ENCODE measurements at places on chromosomes 2 and 18.

DNA sequence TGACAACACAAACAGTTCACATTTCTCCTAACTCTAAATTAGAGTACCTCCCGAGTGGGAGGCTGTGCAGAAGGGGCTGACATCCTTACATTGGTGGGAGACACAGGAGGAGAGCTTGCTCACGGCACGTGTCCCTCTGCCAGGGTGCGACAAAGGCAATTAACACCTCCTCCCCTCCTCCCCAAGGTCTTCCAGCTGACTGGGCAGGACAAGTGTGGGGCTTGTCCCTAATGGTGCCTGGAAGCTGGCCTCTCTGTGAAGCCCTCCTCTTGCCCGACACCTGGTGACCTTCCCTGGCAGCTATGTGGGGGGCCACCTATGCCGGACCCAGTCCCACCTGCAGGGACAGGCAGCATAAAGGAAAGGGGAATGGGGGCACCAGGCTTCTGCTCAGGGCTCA lies 57.0 kb downstream of the FAM168B start:
- DNase-seq: no peak

GRCh38 chr2:182942756-182943155 lies 76.3 kb upstream of the FRZB start:
- DNase-seq: no peak

GRCh38 chr2:208798698-208799097 lies 392.1 kb downstream of the PTH2R start:
- DNase-seq: no peak

DNA sequence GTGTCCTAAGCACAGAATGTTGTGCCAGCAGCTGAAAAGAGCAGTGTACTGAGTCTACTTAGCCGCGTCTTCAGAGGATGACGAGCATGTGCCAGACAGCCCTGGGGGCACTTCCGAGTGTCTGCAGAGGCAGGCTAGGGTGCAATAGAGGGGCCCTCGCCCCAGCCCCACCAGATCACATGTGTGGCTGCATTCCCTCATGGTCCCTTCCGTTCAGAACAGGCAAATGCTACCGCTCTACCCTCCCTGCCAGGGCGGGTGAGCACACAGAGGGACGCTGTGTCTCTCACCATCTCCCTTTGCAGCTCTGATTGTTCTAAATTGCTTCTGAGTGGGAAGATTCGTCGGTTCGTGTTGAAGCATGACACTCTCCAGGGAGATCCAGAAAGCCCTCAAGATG lies 212.2 kb upstream of the RAB12 start:
- DNase-seq: no peak

- no peak for DNase-seq
Observed at GRCh38 chr2:126798276-126799140, 100.2 kb upstream of the TEX51 start.

DNA sequence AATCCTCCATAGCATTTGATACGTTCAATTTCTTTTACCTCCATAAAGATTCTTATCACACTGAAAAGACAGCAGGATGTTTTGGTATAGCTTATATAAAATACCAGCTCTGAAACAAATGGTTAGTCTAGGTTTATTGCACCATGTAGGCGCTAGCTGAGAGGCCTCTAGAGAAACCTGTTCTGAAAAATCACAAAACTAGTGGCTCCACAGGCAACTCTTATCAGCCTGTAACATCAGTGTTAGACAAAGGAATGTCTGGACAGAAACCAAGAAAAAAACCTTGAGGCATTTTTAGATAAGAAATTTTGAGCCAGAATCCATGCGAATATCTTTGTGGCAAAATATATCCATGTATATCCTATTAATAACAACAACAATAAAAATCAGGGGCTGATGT lies 440.4 kb upstream of the MAP2 start:
- no peak for DNase-seq

GRCh38 chr2:235711527-235711926 lies 217.7 kb downstream of the AGAP1 start:
- DNase-seq: no peak

- no peak for DNase-seq
Observed at GRCh38 chr2:209523867-209524266, 100.0 kb downstream of the MAP2 start.

DNA sequence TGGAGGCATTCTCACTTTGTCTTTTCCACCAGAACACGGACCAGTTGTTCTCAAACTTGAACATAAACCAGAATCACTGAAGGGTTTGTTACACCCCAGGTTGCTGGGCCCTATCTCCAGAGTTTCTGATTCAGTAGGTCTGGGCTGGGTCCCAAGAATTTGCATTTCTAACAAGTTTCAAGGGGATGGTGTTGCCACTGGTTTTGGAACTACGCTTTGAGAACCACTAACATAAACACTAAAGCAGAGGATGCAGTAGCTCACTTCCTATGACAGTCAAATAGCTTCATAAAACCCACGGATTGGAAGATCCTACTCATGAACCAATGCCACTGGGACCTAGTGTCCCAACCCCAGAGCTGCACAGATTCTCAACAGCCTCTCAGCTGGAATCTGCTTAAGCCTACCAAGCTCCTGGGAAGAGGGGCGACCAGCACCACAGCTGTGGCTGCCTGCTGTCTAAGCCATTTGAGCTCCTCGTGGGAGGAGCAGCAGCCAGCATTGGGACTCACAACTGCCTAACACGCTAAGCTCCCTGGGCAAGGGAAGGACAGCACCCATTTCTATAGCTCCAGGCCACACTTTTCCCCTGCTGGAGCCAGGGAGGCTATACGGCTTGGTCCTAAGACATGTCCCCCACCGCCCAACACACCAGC lies 62.5 kb downstream of the C1D start:
- DNase-seq: no peak

- DNase-seq: no peak
Observed at GRCh38 chr18:47260120-47260923, 8.9 kb upstream of the SKOR2 start.

DNA sequence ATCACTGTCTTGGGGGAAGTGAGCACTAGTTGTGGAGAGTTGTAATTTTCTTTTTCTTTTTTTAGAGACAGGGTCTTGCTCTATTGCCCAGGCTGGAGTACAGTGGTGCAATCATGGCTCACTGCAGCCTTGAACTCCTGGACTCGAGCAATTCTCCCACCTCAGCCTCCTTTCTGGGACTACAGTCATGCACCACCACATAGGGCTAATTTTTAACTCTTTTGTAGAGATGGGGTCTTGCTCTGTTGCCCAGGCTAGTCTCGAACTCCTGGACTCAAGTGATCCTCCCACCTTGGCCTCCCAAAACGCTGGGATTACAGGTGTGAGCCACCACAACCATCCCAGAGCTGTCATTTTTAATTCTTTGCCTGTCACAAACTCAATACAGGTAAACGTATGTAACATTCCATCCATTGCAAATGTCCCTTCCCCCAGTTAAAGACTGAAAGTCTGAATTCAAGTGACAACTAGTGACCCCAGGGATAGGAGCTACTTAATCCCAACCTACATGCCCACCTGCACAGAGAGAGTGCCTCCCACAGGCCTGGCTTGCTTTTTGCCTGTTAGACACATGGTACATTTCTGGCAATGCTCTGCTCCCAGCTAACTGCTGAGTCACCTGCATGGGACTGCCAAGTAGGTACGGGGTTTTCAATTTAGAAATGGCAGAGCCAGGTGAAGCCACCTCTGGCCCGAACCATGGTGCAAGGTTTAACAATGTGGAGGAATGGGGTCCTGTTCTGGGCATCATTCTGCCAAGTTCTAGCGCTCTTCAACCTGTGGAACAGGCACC lies 60.6 kb downstream of the CYB5A start:
- no peak for DNase-seq

DNA sequence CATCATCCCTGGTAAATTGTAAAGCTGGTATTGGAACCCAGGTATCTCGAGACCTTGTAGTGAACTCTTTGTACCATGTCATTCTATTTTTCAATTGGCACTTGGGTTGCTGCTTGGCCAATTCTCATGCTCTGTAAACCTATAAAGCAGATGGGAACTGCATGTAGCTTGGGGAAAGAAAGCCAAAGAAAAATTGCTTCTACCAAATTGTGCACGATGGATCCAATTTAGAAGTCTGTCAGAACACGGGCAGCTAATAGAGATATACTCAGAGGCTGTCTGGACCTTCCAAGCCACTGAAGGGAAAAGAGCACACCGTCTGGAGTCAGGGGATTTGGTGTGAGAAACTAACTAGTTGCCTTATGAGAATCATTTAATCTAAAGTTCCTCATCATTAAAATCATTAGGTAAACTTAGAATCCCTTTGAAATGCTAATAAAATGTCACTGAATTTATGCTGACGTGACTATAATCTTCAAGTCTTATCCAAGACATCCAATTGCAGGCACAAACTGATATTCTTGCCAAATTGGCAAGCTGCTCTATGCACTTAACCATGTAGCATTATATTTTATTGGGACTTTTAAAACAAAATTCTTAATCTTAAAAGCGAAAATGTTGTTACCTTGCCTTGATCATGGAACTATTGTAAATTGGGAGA lies 206.8 kb downstream of the DCC start:
- no peak for DNase-seq

GRCh38 chr18:9742524-9743131 lies 34.5 kb downstream of the RAB31 start:
- DNase-seq: no peak

DNA sequence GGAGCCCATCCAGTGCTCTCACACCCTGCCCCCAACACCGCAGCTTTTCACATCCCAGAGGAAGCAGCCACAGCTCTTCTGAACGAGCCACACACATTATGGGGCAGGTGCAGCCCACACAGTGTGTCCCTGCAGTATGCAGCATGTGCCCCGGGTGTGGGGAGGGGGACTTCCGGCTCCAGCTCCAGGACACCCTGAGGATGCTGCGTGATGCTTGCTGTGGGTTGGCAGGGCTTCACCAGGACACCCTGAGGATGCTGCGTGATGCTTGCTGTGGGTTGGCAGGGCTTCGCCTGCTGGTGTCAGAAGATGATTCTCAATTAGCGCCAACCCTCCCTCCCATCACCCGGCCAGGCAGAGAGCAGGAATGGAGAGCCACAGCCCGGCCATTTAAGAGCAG lies 193.9 kb downstream of the EIPR1 start:
- no peak for DNase-seq

GRCh38 chr2:217927601-217928323 lies 75.0 kb downstream of the TNS1 start:
- DNase-seq: no peak

DNA sequence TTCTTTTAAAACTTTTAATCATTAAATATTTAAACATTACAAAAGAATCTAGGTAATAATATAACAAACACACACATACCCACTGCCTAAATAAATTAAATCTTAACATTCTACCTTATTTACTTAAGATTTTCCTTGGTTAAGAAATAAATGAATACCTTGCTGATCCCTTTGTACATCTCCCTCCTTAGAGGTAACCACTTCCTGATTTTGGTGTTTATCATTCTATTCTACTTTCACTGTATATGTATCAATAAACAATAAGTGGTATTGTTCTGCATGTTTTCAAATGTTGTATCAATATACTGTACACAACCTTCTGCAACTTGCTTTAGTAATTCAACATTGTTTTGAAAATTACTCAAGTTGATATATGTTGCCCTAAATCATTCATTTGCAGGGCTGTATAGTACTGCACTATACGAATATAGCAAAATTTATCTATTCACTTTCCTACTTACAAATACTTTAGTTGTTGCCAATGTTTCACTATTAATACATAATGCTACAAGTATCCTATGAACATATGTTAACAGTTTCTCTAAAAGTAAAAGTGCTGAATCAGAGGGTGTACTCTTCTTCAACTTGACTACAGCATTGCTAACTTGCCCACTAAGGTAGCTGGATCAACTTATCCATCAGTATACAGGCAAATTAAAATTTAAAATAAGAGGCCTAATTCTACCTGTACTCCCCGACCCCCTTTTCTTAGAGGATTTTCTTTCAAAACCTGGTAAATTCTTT lies 65.8 kb downstream of the MEMO1 start:
- DNase-seq: no peak

DNA sequence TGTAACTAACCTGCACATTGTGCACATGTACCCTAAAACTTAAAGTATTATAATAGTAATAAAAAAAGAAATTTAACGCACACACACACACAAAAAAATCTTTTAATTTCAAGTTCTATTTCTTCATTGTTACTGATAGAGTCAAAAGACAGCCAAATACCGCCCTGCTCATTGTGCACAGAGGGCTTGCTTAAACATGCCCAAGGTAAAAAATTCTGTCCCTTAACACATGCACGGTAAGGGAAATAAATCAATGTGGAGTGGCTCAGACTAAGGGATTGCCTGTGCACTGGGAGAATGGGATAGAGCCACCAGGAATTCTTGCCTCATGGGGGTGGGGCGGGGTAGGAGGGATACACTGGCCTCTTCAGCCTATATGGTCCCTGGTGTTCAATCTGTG lies 468.0 kb downstream of the NUP35 start:
- DNase-seq: no peak

- no peak for DNase-seq
Observed at GRCh38 chr2:234326694-234327093, 170.2 kb downstream of the ARL4C start.
